Smooth muscle cell of the pulmonary artery (primary cell): ENCODE measurements at places on chromosomes 13 and 19. TPM values are rescaled to one million over a fixed set of nuclear protein-coding genes. Genes with fewer than 3 reads are reported as not detected.

The RNF113B gene
- total RNA-seq: not detected in 2 replicates

The ONECUT3 gene
- not detected in 2 replicates for total RNA-seq

The CEACAM7 gene
- total RNA-seq: not detected in 2 replicates

The CEACAM3 gene
- total RNA-seq: not detected in 2 replicates

The MEIS3 gene
- total RNA-seq: 29.7 and 50.3 TPM in 2 replicates

The SGCG gene
- total RNA-seq: 0.07 and 0.52 TPM in 2 replicates

The LMTK3 gene
- 0.33 and 0.89 TPM in 2 replicates for total RNA-seq

The ITGBL1 gene
- 255 and 305 TPM in 2 replicates for total RNA-seq

The BCAM gene
- total RNA-seq: 25.3 and 34.6 TPM in 2 replicates

The TMEM59L gene
- total RNA-seq: 4.1 and 6.5 TPM in 2 replicates

The NEK3 gene
- total RNA-seq: 4.7 and 5.1 TPM in 2 replicates

The RPS5 gene
- 1,369 and 1,523 TPM in 2 replicates for total RNA-seq

The CGB7 gene
- under 0.01 and 0.17 TPM in 2 replicates for total RNA-seq

The CGB8 gene
- total RNA-seq: not detected in 2 replicates

The PCDH9 gene
- 3.8 and 26.2 TPM in 2 replicates for total RNA-seq

The CACNG6 gene
- 0.13 and 0.43 TPM in 2 replicates for total RNA-seq

The PLIN5 gene
- total RNA-seq: not detected in 2 replicates

The WDR87 gene
- total RNA-seq: not detected in 2 replicates

The HCST gene
- 0.46 and 1.2 TPM in 2 replicates for total RNA-seq

The YIF1B gene
- 103 and 109 TPM in 2 replicates for total RNA-seq

The REXO1 gene
- total RNA-seq: 7.6 and 14.9 TPM in 2 replicates

The MUC16 gene
- total RNA-seq: not detected in 2 replicates

The KLF1 gene
- total RNA-seq: not detected in 2 replicates

The KASH5 gene
- not detected in 2 replicates for total RNA-seq

The SNRPD2 gene
- total RNA-seq: 194 and 211 TPM in 2 replicates

The TNNI3 gene
- total RNA-seq: not detected in 2 replicates

The C19orf67 gene
- not detected in 2 replicates for total RNA-seq

The ZNF491 gene
- total RNA-seq: 3.0 and 4.4 TPM in 2 replicates

The C13orf42 gene
- not detected in 2 replicates for total RNA-seq

The DKKL1 gene
- not detected in 2 replicates for total RNA-seq

The CEACAM8 gene
- not detected in 2 replicates for total RNA-seq

The MYH14 gene
- total RNA-seq: 0.03 and 0.13 TPM in 2 replicates

The OR10H5 gene
- not detected in 2 replicates for total RNA-seq

The ZNF571 gene
- total RNA-seq: 3.2 and 3.7 TPM in 2 replicates

The STOML3 gene
- total RNA-seq: not detected in 2 replicates

The PPP1R15A gene
- total RNA-seq: 53.2 and 70.7 TPM in 2 replicates

The TMPRSS9 gene
- total RNA-seq: 0.17 TPM in 1 of 2 replicates, not detected in the other

The DPF1 gene
- 1.0 and 1.6 TPM in 2 replicates for total RNA-seq

The ACP5 gene
- 2.4 TPM in 2 replicates for total RNA-seq

The NTN5 gene
- total RNA-seq: 0.43 and 0.46 TPM in 2 replicates

The SOX1 gene
- not detected in 2 replicates for total RNA-seq

The PEAK3 gene
- total RNA-seq: not detected in 2 replicates

The TUBB4A gene
- total RNA-seq: not detected in 2 replicates

The ZMYM5 gene
- 9.6 and 10.4 TPM in 2 replicates for total RNA-seq

The ZNF324B gene
- 9.2 and 12.5 TPM in 2 replicates for total RNA-seq

The NPAS1 gene
- 0.79 and 1.7 TPM in 2 replicates for total RNA-seq

The NCAN gene
- under 0.01 TPM in 1 of 2 replicates, not detected in the other for total RNA-seq

The WASF3 gene
- 17.1 and 17.8 TPM in 2 replicates for total RNA-seq

The ZNF345 gene
- total RNA-seq: 1.8 and 2.3 TPM in 2 replicates

The FGF14 gene
- total RNA-seq: under 0.01 TPM in 1 of 2 replicates, not detected in the other

The MISP gene
- 0.10 and 0.13 TPM in 2 replicates for total RNA-seq

The OR7A5 gene
- not detected in 2 replicates for total RNA-seq
